ENCODE measurements at places on chromosomes 2 and 18.

DNA sequence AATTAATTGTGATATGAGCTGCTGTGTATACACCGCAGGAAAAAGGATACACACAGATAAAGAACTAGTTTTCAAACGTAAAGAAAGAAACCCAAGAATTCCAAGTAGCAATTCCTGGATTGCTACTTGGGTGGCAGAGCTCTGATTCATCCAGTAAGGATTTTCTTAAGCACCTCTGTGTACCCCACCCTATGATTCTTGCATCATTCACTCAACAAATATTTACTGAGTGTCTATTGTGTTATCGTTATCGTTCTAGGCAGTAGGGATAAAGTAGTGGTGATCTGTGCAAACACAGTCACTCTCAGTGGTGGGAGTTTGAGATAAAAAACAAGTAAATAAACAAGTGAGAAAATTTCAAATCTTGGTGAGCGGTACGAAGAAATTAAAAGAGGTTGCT is 4.9 kb upstream of the TMEM200C start:
- DNase-seq = peak; percentile 31

- DNase-seq = peak; percentile 96
Measured at GRCh38 chr2:150663143-150663542, 175.7 kb upstream of the RND3 start.

DNA sequence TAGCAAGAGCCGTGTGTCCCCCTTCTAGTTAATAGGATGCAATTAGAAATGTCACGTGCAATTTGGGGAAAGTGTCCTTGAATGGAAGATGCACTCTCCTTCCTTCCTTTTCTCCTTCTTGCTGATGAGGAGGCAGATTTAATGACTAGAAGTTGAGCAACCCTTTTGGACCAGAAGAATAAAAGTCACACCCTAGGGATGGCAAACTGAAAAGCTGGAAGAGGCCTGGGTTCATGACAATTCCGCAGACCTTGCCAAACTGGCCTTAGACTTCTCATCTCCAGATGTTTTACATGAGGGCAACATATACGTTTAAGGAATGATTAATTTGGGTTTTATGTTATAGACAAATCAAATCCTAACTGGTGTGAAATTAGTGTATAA is 38.6 kb upstream of the NCOA1 start:
- no peak for DNase-seq

DNA sequence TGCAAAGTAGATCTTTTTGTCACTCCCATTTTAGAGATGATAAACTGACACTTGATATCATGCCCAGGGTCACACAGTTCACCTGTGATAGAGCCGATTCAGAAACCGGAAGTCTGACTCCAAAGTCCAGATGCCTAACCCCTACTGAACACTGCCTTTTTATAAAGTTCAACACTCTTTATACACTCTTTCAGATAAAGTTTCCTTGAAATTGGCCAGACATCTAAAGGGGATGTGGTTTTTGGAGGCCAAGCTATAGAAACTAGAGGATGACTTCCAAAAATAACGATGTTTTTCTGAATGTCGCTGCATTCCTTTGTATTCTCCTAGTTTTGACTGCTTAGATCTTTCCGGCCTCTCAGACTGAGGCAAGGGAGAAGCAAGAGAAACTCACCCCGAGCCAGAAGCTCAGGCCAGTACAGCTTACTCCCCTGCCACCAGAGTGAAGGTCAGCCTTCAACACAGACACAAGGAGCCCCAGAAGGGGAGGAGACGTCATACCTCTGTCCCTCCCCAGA is 61.8 kb downstream of the NRP2 start:
- DNase-seq = peak; percentile 50

DNA sequence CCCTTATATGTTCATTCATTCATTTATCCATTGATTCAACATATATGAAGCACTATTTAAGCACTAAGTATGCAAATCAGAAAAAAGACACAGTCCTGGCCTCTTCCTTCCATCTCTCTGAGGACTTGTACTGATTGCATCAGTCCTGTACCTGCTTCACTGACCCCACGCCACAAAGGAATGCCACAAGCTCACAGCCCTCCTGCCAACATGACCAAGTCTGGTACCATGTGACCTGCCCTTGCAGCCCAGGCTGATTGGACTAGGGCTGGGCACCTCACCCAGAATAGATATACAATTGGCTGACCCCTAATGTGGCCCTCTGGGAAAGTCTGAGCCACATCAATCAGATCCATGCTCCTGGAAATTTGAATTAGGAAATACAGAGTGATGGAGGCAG is 196.6 kb downstream of the AGPS start:
- no peak for DNase-seq

GRCh38 chr2:174656676-174657176 is 59.1 kb upstream of the WIPF1 start:
- DNase-seq = no peak

- DNase-seq = no peak
Measured at GRCh38 chr2:165686800-165687199, 107.2 kb downstream of the GALNT3 start.

GRCh38 chr18:45745817-45746461 is 22.0 kb downstream of the SLC14A1 start:
- no peak for DNase-seq

GRCh38 chr2:186544255-186544675 is 45.6 kb upstream of the ITGAV start:
- DNase-seq = peak; percentile 94

- DNase-seq = no peak
Measured at GRCh38 chr2:154130821-154131220, 259.1 kb downstream of the GALNT13 start.

DNA sequence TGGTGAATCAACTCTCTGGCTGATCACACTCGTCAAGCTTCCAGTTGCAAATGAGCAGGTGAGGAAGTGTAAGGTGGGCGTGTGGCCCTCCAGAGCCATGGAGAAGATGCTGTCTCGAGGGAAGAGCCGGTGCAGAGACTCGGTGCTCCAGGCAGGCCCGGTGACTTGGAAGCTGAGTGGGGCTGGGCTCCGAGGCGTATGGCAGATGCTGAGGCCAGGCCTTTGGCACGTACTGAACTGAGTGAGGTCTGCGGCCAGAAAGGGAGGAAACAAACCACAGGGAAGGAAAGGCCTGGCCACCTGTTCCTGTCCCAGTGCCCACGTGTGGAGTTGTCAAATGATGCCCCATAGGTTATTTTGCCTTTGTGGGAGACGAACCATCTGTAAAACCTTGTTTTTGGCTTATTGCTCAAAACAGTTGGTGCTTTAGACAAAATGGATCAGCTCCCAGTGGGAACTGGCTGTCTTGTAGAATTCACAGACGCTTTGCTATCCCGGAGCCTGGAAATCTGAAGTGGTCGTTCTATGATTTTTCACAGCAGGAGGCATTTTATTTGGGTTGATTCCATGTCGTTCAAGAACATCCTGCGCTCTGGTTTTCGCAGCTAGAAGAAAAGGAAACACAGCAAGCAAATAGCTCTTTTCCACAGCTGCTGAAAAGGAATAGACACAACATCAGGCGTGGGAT is 117.5 kb upstream of the TMEM18 start:
- DNase-seq = no peak

GRCh38 chr18:21194871-21195771 is 46.9 kb upstream of the GREB1L start:
- DNase-seq = peak; percentile 38
